Left renal cortex interstitium (tissue), 4 donors: ENCODE measurements at places on chromosomes 2 and 18. TPM values are rescaled to one million over a fixed set of nuclear protein-coding genes. Genes with fewer than 3 reads are reported as not detected.

- DNase-seq = no peak
These were observed 32.8 kb downstream of the AOX1 start for GRCh38 chr2:200618590-200619021.

Gene IWS1
- 71.4 TPM for polyA plus RNA-seq

Gene COL4A3
- polyA plus RNA-seq = 68.8 TPM

GRCh38 chr2:29376541-29376940 lies 261.3 kb downstream of the CLIP4 start:
- no peak for DNase-seq

DNA sequence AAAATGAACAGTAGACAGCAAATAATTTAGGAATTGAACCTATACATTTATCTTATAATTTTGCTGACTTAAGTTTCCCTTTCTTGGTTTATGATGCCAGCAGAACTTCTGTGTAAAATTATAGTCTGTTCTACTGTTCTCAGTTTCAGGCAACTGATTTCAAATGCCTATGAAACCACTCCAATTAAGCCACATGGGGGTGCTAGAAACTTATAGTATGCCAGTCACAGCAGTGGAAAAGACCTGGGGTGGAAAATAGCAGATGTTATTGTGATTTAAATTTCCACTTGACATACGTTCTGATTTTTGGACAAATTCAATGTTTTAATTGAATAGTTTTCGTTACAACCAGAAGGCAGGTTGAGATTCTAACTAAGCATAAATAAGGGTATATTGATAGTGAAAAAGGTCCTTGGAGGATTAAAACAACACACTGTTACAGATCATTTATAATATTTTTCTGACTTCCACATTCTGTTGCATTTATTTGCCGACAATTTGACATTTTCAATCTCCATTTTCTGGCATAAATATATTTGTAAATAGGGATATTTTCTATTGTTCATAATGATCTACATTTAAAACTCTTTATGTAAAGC lies 61.4 kb downstream of the CPS1 start:
- peak; percentile 15 for DNase-seq

DNA sequence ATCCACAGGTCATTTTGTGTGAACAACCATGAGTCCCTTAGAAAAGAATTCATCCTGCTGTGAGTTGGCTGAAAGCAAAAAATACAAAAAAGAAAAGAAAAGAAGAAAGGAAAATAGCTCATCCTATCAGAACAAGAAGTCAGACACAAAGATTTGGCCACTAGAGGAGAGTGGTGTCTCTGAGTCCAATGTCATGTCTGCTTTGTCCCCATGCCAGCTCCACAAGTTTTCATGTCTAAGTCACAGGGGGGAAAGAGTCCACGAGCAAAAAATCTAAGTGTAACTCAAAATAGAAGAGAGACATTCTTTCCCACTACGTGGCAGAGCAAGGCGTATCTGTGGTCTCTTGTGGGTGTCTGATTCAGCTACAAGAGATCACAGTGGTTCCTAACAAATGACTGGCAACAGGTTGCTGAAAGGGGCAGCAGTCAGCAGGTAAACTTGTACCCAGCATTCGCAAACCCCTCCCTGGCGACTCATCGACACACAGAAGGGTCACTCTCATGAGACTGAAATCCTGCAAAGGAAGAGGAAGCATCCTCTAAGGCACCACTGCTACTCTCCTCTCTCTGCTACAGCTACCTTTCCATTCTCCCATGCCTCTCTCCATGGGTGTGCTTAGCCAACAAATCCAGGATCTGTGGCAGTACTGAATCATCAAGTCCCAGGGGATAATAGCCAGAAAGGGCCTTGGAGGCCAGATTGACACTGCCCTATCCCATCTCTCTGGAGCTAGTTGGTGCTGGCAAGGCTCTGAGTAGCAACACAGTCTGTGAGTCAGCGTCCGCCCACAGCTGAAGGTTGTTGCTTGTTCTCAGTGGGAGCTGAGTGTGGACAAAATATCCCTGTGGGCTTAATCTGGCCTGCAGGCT lies 123.0 kb upstream of the SLC39A10 start:
- no peak for DNase-seq

- DNase-seq = peak; percentile 7
These were observed 153.4 kb downstream of the GPD2 start for GRCh38 chr2:156589381-156590079.
